ENCODE measurements at places on chromosomes 11 and 22. TPM values are rescaled to one million over a fixed set of nuclear protein-coding genes. Genes with fewer than 3 reads are reported as not detected.

GRCh38 chr11:11505190-11505589, 116.6 kb downstream of the GALNT18 start:
- no peak for DNase-seq

DNA sequence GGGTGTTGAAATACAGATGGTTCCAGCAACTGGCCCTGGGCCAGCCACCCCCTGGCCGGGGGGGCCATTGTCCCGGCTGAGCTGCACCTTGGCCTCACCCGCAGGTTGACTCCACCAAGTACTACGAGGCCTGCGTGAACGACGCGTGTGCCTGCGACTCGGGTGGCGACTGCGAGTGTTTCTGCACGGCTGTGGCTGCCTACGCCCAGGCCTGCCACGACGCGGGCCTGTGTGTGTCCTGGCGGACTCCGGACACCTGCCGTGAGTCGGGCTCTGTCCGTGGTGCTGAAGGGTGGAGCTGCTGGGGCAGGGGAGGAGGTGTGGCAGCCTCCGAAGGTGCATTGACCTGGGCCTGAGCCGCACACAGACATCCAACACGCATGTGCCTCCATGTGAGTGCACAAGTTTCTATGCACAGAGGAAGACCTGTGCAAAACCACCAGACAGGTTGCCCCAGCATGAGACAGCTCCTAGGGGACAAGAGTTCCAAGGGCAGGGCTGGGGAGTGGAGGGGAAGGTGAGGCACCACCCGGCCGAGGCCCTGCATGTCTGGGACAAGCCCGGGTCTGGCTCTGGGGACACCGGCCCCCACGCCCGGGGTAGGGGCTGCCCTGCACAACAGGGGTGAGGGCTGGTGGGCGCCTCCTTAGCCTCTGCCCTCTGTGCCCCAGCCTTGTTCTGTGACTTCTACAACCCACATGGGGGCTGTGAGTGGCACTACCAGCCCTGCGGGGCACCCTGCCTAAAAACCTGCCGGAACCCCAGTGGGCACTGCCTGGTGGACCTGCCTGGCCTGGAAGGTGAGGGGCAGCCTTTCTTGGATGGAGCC, 16.1 kb downstream of the MUC5B start:
- peak; percentile 74 for DNase-seq

DNA sequence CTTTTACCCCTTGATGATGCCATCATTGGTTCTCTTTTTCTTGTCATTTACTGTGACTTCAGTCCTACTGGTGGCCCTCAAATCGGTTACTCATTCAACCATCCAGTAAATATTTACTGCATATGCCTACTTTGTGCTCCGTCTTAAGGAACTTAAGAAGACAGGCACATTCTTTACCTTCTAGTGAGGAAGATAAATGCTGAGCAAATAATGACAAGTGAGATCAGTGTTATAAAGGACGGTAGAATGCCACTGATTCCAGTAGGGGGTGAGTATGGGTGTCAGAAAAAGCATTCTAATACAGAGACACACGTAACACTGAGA, 1.6 kb downstream of the ANKRD42 start:
- no peak for DNase-seq

- DNase-seq = peak; percentile 73
These were observed 28.5 kb downstream of the MAFF start for GRCh38 chr22:38230108-38230825.

GRCh38 chr11:75148436-75148983, 2.4 kb upstream of the SLCO2B1 start:
- DNase-seq = no peak

DNA sequence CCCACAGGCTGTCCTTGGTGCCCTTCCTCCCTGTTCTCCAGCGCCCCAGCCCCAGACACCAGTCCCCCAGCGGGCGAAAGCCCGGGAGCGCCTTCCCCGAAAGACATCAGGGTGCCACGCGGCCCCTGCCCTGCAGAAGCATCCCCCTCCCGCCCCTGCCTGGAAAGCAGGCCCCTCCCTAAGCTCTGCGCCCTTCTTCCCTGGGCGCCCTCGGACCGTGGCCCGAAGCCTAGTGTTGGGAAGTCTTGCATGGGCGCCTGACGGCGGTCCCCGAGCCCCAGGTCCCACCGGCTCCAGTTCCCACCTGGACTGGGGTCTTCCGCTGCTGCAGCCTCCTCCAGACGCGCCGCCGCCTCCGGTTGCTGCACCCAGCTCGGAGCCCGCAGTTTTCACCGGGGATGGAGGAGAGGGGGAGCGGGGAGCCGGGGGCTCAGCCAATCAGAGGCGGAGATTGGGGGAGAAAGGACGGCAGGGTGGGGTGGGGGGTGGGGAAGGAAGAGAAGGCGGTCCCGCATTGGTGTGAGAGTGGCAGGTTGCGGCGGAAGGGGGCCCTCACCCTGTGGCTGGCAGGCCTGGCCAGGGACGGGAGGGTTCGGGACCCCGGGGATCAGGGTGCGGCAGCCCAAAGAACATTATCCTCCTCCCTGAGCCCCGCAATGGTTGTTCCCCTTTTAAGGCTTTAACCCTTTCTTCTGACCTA, at the start of gene THY1:
Gene THY1, minus strand, starts transcription at position 364 of the 700 bp plus-strand sequence. CDS start 2,267 bp downstream, outside the sequence.
- peak; percentile 88 for DNase-seq

GRCh38 chr22:39724390-39724789, 153.8 kb downstream of the CACNA1I start:
- peak; percentile 41 for DNase-seq

DNA sequence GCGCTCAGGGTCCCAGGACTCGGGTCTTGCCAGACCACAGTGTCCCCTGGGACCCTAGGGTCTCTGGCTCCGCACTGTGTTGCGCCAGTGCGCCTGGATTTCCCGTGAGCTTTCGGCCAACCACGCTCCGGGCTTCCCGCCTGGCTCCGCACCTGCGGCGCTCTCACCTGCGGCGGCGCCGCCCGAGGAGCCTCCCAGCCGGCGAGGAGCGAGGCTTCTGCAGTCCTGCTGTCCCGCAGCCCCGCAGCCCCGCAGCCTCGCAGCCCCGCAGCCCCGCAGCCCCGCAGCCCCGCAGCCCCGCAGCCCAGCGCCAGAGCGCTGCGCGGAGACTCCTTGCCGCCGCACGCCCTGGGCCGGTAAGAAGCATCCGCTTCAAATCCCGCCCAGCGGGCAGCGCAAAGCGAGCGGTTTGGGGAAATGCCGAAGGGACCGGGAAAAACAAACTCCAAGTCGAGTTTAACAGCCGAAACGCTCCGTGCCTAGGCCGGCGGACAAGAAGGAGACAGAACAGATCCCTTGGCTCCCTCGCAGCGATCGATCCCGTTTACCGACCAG, 939 bp downstream of the ALX4 start:
- no peak for DNase-seq

DNA sequence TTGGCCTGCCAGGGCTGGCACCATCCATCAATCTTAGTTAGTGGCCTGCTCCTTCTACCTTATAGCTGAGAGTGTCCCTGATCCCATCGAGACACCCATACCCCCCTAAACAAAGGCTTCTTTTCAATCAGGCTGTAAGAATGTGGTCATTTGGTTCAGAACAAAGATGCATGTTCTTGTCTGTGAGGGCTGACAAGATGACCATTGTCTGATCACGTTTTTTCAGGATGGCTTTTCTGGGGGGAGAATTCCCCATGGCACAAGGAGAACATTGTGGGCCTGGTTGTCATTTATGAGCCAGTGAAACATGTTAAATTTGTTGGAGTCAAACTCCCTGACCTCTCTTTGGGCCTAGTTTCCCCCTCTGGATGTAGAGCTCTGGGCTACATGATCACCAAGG, 160.4 kb downstream of the INSC start:
- no peak for DNase-seq

GRCh38 chr22:40211476-40212054, 33.8 kb downstream of the TNRC6B start:
- no peak for DNase-seq

GRCh38 chr22:48250937-48251530, 1488.6 kb downstream of the TBC1D22A start:
- no peak for DNase-seq

DNA sequence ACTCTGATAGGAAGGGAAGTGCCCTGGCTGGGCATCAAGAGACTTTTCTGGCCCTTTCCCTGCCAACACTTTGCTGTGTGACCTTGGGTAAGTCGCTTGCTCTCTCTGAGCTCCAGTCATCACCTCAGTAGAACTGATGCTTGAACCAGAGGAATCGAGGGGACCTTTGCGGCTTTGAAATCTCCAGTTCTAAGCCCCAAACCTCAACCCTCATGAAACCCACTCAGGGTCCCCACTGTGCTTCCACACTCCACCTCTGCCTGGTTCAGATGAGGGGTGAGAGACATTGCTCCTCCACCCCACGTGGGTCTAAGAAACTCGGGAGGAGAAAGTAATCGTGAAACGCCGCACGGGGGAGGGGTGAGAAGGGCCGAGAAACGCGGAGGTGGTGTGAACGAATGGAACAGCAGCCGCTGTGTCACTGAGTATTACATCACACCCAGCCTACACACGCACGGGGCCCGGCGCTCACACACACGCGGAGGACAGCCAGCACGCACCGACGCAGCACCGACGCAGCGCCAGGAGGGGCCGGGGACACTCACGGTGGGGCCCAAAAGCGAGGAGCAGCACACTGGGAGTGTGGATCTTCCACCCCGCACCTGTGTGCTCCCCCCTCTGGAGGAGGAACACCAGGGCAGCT, 4.3 kb downstream of the RTN4RL2 start:
- peak; percentile 52 for DNase-seq

DNA sequence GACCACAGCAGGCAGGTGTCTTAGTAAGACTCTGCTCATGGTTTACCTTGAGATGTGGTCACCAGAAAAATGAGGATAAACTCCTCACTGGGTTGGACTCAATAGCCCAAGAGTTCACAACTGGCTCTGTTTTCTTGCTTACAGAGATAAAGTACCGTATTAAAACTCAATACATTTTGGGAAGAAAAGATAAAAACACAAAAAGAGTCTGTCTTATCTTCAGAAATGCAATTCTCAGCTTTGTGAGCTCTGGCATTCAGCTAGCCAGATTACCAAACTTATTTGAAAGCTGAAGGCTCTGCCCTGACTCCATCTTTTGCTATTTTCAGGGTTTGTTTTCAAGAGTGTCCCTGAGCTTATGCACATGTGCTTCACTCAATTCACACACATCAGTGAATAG, 75.4 kb downstream of the PHF21A start:
- no peak for DNase-seq

- no peak for DNase-seq
These were observed 714.9 kb downstream of the OPCML start for GRCh38 chr11:132817387-132817786.

- no peak for DNase-seq
These were observed 530.7 kb upstream of the CHORDC1 start for GRCh38 chr11:90753546-90753945.

- peak; percentile 85 for DNase-seq
These were observed at the start of gene STX3 for GRCh38 chr11:59754859-59755700. Gene STX3 (plus strand): TSS chr11:59755376. CDS start chr11:59755606, 230 bp downstream.

DNA sequence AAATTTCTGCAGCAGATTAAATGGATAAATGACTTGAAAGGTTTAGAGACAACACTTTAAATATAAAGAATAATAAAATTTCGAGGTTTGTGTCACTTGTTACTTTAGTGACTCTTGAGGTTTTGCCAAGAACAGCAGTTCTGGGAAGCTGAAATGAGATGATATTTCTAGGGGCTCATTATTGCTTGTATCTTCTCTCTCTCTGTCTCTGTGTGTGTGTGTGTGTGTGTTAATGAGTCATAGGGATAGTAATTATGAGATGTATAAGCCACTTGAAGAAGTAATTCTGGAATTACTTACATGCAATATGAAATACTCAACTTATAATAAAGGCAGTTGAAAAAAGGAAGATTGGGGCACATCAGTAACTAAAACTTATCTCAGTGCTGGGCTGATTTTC, 9.6 kb upstream of the OR10G7 start:
- DNase-seq = no peak

- no peak for DNase-seq
These were observed 77.3 kb upstream of the NECTIN1 start for GRCh38 chr11:119806064-119806915.

DNA sequence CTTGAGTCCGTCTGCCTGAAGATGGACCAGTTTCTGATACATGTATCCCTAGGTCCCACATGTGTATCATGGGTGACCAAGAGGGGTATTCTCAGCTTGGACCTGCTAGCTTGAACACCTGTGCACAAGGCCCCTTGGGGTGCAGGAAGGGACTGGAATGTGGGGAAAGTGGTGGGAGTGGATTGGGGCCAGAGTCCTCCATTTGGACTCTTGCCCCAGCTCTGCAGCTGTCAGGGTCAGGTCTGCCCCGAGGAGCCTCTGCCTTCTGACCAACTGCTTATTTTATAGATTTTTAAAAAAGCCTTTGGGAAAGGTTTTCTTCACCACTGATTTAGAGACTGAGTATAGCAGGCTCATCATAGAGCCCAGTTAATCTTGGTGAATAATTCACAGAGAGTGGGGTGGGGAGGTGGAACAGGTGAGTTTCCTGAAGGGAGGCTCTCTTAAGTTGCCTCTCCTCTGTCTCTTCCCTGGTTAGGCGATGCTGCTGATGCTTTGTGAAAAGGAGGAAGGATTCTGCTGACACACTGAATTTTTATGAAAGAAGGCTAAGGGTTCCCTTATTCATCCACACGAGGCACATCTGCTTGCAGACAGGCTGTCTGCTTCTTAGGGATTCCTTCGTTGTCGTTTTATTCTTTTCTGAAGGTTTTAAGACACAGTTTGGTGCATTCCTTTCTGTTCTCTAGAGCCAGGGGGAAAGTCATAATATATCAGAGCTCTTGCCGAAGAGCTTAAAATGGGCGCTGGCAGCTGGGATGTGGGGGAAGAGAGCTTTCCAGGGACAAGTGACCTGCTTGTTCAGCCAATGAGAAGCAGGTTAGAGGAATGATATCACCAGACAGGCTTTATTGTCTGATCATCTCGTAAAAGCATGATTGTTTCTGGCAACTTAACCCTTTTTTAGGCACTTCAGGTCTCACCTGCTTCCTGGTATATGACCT, 19.9 kb downstream of the TRIM44 start:
- DNase-seq = peak; percentile 29

- no peak for DNase-seq
These were observed 169.1 kb upstream of the B3GAT1 start for GRCh38 chr11:134581121-134581626.

DNA sequence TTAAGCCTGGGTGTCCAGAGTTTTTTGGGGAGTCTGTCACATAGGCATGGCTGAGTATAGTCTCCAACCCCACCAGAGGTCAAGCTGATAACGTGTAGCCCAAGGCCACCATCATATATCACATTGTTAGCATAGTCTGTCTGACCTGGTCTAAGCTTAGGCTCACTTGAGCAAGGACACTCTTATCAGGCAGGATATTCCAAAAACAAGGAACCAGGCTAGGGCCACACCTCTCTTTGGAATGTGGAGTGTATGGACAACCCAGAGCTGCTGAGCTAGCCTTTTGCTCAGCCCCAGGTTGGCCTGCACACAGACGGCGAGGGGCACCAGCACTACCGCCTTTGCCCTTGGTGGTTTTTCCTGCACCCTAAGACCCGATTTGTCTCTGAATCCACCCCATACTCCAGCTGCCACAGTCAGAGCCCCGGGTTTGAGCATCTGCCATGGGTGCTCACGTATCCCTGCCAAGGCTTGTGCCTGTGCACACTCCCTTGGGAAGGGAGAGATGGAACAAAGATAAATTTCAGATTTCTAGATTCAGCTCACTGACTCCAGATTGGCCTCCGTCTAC, 7.2 kb downstream of the SNAP29 start:
- DNase-seq = no peak

GRCh38 chr22:29621761-29622526, 18.5 kb downstream of the NF2 start:
- peak; percentile 40 for DNase-seq

Gene FAR1
- total RNA-seq = 79.5 TPM

Gene OR52H1
- total RNA-seq = 0.28 TPM

Gene SLC7A4
- 0.16 TPM for total RNA-seq

Gene OSBP2
- total RNA-seq = 7.1 TPM

Gene MMP1
- total RNA-seq = not detected

Gene SCUBE2
- total RNA-seq = not detected

Gene CST6
- 4.2 TPM for total RNA-seq

Gene OR52I1
- total RNA-seq = not detected

Gene WNT7B
- 0.10 TPM for total RNA-seq

Gene C11orf42
- not detected for total RNA-seq

Gene CASTOR1
- total RNA-seq = 23.2 TPM

Gene ESAM
- not detected for total RNA-seq

Gene TAF1D
- 256 TPM for total RNA-seq

Data from GM23338 (cell line).